GM04503 (cell line): ENCODE measurements at places on chromosomes 6 and 20.

DNA sequence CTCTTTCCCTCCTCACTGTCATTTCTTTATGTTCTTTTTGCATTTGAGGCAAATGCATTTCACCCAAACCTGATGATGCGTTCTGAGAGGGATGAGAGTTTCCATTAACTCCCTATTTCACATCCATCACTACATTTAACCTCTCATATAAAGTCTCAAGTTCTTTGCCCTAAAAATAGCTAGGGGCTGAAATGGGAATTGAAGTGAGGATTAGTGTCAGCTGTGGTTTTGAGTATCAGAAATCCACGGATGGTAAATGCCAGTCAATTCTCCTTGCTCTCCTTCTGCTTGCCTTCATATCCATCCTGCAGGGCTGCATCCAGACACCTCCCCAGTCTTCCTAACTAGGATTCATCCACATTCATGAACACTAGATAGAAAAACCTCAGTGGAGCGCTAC lies 10.0 kb upstream of the DTNBP1 start:
- DNase-seq = no peak

DNA sequence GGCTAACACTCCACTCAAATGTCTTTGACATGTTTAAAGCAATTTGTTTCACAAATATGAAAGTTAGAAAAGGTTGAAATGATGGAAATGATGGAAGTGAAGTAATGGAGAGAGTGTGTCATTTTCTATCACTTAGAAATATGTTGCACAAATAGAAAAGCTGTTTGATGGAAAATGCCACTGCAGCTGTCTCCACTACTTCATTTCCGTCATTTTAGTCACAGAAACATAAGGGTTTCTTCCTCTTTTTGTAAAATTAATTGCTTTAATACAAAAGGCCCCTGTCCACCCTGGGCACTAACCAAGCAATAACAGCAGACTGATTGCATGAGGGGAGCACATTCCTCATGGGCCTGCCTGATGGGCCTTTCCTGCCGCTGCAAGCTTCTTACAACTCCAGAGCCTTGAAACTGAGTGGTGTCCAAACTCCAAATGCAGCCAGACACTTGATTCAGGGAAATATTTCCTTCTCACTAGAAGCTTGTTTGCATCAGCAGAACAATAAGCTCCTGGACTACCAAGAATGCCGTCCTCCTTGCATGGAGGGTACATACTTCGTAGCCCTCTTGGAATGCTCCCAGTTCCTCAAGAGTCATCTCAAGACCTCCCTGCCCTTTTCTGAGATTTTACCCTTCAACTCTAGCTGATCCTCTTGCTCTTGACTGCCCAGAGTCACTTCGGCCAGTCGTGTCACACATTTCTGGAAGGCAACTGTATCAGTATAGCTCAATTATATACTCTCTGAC lies 36.1 kb downstream of the F13A1 start:
- no peak for DNase-seq

- no peak for DNase-seq
These were observed 586.3 kb downstream of the HTR1B start for GRCh38 chr6:76876922-76877553.

- DNase-seq = peak; percentile 45
These were observed 58.7 kb upstream of the EMILIN3 start for GRCh38 chr20:41425180-41425884.

DNA sequence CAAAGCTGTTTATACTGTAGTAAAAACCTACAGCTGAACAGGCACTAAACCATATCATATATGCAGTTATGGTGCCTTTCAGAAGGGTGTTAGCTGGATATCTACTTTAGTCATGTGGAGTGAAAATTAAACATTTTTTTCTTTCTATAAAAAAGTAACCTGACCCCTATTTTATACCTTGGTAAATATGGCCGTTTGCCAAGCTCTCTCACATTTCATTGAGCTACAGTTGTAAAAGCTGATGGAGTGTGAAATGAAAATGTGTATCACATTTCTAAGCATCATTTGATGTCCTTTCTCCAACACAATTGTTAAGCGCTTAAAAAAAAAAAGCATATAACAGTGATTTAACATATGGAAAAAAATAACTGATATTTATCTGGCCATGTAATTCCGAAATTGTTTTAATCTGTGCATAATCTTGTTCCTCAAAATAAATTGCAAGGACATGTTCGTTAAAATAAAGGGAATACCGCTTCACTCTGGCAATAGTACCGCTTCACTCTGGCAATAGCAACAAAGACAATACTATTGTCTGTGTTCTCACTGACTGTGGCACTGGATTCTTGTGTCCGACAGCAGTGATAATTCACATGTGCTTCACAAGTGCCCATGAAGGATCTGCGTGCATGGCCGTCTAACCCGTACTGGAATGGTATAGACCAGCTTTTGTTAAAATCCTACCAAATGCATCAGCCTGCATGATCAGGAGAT lies 391.8 kb upstream of the SOX4 start:
- DNase-seq = no peak

GRCh38 chr20:46088409-46089166 lies 1.2 kb downstream of the NCOA5 start:
- DNase-seq = no peak

DNA sequence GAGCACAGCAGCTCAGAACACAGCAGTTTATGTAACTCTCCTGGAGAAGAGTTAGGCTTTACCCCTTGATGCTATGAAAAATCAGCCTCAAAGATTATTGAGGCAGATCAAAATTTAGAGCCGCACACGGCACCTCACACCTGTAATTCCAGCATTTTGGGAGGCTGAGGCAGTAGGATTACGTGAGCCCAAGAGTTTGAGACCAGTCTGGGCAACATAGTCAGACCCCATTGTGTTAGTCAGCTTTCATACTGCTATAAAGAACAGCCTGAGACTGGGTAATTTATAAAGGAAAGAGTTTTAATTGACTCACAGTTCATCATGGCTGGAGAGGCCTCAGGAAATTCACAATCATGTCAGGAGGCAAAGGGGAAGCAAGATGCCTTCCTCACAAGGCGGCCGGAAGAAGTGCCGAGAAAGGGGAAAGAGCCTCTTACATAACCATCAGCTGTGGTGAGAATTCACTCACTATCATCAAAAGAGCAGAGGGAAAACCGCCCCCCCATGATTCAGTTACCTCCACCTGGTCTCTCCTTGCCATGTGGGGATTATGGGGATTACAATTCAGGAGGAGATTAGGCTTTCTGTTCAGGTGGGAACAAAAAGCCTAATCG lies 87.7 kb downstream of the SGK1 start:
- DNase-seq = no peak

DNA sequence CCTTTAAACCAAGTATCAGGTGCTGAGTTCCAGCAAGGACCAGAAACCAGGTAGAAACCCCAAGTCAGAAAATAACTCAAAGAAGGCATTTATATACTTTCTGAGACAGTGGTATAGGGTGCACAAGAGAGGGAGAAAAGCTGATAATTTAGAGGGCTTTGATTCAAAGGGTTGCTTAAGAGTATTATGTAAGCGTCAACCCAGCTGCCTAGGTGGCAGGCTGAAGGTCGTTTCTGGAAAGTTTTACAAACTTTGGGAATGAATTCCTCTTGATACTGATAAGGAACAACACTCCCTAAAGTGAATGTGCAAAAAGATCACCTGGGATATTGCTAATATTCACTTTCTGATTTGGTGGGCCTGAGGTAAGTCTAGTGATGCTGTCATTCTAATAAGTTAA lies 800.7 kb downstream of the MAFB start:
- no peak for DNase-seq

- DNase-seq = no peak
These were observed 8.0 kb downstream of the FAM217B start for GRCh38 chr20:59948212-59948611.

DNA sequence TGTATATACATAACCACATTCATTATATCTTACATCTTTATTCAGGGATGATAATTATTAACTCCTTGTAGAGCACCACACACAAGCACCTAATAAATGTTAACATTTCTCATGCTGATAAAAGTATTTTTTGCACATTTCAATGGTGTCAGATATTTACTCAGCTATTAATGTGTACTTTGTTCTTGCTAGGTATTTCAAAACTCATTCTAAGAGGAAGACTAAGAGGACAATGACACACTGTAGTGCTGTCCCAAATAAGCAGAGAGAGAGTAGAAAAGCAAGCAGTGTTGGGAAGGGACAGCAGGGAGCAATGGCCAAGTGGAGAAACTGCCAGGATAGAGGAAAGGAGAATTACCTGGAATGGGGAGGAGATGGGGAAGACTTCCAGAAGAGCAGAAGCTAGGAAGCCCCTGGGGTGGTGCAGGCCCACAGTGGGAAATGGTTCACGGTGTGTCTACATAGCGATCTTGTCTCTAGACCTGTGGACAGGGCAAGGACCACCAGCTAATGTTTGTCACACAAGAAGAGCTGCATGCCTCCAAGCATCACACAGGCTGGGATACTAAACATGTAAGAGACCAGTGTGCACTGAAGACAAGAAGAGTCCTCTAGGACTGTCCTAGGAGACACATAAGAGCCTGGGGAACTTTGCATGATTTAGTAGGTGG lies 55.3 kb downstream of the RARS2 start:
- DNase-seq = no peak

DNA sequence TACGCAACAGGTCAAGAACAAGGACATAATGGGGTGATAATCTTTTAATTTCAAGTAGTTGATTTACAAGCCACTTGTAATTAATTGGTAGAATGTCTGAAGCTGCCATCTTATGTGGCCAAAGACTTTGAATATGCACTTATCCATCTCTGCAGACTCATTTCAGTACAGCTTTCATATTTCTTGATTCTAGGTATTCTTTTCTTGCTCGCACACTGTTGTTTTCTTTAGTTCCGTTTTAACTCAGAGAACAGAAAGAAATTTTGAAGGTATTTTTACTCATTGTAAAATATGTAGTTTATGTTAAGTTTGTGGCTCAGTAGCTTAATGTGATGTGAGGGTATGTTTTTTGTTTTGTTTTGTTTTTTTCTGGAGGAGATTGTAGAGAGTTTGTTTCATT lies 73.9 kb downstream of the UBR2 start:
- no peak for DNase-seq

GRCh38 chr6:26019261-26019830 lies 56.7 kb downstream of the TRIM38 start:
- DNase-seq = no peak

DNA sequence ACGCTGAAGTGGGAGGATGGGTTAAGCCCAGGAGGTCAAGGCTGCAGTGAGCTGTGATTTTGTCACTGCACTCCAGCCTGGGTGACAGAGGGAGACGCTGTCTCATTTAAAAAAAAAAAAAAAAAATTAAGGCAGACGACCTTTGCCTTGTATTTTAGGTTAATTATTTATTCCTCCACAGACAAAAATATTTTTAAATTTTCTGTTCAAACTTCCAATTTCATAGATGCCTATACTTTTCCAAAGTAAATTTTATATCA lies 6.3 kb upstream of the SMIM28 start:
- no peak for DNase-seq

DNA sequence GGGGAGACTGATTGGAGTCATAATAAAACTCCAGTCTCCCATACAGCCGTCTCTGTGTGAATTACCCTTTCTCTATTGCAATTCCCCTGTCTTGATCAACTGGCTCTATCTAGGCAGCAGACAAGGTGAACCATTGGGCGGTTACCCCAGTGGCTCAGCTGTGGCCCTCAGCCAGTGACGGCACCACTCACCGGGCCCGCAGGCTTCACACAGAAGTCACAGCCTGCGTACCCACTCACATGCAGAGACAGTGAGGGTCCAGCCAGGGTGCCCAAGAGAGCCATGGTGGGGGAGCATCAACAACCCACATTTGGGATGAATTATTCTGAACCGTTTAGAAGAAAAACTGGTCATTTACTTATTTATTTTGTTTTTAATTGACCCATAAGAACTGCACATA lies 78.5 kb downstream of the WDR27 start:
- DNase-seq = no peak

- no peak for DNase-seq
These were observed 514 bp downstream of the TCFL5 start for GRCh38 chr20:62860924-62861691.

DNA sequence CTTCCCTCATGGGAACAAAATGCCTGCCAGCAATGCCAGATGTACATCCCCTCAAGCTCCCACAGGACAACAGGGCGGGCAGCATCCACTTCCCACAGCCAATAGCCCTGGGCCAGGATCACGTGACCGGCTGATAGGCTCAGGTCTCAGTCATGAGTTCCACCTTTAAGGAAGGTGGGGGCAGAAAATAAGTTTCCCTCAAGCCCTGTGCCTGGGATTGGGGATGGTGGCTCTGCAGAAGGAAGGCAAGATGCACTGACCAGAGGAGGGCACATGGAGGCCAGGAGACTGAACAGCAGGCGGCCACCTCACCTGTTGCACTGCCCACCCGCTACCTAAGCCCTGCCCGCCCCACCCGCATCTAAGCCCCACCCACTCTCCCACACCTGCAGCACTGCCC lies 149.1 kb downstream of the BMP7 start:
- no peak for DNase-seq

GRCh38 chr6:50681213-50681824 lies 32.0 kb upstream of the TFAP2D start:
- DNase-seq = no peak

GRCh38 chr6:150891888-150892485 lies 26.5 kb downstream of the MTHFD1L start:
- DNase-seq = no peak

GRCh38 chr20:63062188-63063140 lies 55.7 kb upstream of the BHLHE23 start:
- no peak for DNase-seq

DNA sequence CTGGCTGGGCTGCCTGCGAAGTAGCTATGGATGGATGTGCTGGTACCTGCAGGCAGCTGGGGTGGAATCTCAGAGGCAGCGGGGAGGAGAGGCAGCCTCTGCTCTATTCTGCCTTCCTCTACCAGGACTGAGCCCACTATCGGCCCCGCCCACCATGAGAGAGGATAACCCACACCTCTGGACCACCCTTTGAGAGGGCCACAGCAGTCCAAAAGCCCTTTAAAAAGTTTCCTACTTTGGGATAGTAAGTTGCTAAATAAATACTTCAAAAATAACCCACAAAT lies 36.1 kb downstream of the EZR start:
- no peak for DNase-seq

- DNase-seq = no peak
These were observed 263.4 kb downstream of the CDC5L start for GRCh38 chr6:44650947-44651346.

GRCh38 chr6:38103921-38104320 lies 284.4 kb downstream of the ZFAND3 start:
- DNase-seq = no peak

DNA sequence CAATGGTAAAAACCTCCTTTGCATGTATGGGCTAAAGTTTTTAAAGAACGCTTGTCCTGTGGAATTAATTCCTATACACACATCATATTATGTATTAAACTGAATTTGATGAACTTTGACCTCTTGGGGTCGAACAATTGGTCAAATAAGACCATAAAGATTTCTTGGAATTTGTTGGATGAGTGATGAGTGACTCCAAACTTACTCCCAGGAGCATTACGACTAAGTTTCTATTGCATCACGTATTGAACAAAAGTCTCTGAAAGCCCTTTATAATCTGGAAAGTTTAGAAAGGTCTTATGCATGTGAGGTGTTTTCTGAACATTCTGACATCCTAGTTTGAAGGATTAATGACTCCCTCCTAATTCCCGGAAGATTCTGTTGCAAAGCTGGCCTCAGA lies 126.9 kb upstream of the BMP5 start:
- no peak for DNase-seq
